ENCODE measurements at places on chromosomes 1 and 21.

DNA sequence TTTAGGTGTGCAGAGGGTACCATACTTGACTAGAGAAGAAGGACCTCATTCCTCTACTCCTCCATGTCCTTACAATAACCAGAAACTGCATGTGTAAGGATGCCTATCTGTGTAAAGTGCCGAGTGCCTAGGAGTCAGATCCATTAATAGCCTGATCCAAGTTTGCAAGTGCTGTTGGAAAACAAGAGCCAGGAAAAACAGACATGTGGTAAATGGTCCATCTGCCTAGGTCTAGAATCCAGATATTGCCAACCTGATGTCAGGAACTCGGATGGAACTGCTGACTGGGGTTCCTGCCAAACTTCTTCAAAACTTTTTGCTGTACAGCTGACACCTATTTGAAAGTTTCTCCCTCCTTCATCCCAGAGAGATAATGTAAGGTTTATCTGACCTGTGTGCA is 239.4 kb upstream of the CAMK1G start:
- no peak for DNase-seq

GRCh38 chr1:10050611-10051010 is 17.9 kb downstream of the UBE4B start:
- DNase-seq: no peak

GRCh38 chr1:21576031-21576797 is 67.0 kb downstream of the ALPL start:
- DNase-seq: no peak

- no peak for DNase-seq
Observed at GRCh38 chr1:230864441-230864840, 3.9 kb downstream of the C1orf198 start.

DNA sequence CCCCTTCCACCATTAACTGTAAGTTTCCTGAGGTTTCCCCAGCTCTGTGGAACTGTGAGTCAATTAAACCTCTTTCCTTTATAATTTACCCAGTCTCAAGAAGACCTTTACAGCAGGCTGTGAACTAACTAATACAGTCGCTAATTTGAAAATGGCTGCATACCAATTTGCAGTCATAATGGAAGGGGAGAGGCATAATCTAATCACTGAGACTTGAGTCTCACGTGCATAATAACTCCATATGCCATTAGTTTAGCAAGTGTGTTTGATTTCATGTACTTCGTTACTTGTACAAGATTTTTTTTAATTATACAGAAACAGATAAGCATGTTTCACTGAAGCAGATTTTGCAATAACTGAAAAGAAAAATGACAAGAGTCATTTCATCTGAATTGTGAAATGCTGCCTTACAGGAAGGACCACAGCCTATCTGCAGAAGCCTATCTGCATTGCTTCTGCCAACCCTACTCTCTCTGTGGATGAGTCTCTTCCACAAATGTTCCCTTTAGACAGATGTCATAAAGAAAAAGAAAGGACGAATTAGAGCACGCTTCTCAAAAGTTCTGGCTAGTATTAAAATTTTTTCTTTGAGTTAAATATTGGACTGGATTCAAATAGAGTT is 99.1 kb downstream of the PTGER3 start:
- no peak for DNase-seq

GRCh38 chr21:20739421-20739820 is 258.8 kb upstream of the NCAM2 start:
- DNase-seq: no peak

DNA sequence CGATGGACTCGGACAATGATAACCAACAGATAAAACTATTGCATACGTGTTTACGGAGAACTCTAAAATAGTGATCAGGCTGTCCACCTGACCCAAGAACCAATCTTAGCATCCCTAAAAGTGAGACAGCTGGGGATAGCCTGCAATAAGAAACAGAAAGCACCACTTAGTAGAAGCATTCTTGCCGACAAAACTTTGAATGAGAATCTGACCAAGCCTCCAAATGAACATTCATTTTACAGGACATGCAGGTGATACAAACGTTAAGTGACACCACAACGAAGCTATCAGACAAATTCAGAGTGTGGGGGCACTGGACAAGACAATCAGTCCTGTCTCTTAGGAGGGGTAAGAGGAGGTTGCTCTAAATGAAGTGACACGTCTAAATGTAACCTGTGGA is 1.2 kb downstream of the PSMG1 start:
- DNase-seq: no peak

DNA sequence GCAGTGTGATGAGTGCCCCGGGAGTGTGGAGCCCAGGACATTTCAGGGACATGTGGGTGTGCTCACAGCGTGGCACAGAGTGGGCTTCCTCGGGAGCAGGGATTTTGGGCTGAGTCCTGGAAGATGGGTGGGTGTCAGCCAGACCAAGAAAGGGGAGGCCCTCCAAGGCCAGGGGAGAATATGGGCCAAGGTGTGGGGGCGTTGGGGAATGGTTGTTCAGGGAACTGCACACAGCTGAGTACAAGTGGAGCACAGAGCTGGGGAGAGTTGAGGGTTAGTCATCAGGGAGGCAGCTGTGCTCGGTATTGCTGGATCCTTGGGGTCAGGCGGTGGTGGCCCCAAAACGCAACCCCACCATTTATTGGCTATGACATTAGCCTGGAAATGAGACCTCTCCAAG is 5.5 kb downstream of the POGK start:
- DNase-seq: no peak

GRCh38 chr1:154533952-154534844 is 24.3 kb downstream of the UBE2Q1 start:
- no peak for DNase-seq

GRCh38 chr1:32332290-32333079 is 3.5 kb downstream of the MARCKSL1 start:
- no peak for DNase-seq

- DNase-seq: no peak
Observed at GRCh38 chr1:31797216-31797615, 18.6 kb downstream of the SPOCD1 start.

GRCh38 chr1:41003127-41003639 is 18.3 kb downstream of the SLFNL1 start:
- no peak for DNase-seq

GRCh38 chr1:153032677-153033308 is 1.8 kb downstream of the SPRR1B start:
- DNase-seq: no peak

DNA sequence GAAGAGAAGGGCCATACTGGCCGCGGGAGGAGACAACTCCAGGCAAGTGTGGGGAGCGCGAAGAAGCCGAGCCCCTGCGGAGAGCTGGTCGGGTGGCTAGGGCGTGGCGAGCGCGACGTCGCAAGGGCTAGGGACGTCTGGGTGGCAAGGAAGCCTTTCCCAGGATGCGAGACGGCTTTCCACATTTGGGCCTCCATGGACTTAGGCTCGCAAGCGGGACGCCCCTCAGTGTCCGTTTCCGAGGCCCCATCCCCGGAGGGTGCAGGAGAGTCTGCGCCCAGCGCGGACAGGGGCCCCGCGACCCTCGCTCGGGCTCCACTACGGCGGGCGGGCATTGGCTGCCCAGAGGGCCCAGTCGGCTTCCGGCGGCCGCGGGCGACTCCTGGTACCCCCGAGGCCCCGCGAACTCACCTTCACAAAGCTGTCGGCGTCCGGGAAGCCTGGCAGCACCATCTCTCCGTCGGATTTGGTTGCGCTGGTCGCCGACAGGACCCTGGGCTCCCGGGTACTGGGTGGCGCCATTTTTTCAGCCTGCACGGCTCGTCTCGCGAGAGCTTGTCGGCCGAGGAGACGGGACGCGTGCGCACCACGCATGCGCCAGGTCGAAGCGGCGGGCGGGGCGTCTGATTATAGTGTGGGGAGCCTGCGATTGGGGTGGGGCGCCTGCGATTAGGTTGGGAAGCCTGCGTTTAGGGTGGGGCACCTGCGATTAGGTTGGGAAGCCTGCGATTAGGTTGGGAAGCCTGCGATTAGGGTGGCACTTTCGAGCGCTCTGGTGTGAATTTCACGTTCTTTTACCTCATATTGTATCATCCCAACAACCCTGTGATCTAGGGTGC is at the start of gene EXOSC10:
Gene EXOSC10, minus strand, starts transcription at position 560 of the 839 bp plus-strand sequence. Its CDS starts 38 bp downstream, at position 522.
- DNase-seq: peak; percentile 96

GRCh38 chr1:87141556-87141955 is 187.1 kb upstream of the LMO4 start:
- DNase-seq: no peak

GRCh38 chr1:65505547-65506300 is 85.3 kb downstream of the LEPR start:
- DNase-seq: no peak

DNA sequence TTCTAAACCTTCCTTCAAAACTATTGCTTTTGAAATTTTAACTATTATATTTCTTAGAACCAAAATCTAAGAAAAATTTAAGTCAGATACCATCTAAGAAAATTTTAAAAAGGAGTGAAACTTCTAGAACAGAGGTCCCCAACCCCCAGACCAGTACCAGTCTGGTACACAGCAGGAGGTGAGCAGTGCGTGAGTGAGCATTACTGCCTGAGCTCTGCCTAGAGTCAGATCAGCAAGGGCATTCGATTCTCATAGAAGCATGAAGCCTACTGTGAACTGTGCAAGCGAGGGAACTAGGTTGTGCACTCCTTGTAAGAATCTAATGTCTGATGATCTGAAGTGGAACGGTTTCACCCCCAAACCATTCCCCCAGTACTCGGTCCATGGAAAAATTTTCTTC is 106.7 kb downstream of the VAV3 start:
- no peak for DNase-seq

DNA sequence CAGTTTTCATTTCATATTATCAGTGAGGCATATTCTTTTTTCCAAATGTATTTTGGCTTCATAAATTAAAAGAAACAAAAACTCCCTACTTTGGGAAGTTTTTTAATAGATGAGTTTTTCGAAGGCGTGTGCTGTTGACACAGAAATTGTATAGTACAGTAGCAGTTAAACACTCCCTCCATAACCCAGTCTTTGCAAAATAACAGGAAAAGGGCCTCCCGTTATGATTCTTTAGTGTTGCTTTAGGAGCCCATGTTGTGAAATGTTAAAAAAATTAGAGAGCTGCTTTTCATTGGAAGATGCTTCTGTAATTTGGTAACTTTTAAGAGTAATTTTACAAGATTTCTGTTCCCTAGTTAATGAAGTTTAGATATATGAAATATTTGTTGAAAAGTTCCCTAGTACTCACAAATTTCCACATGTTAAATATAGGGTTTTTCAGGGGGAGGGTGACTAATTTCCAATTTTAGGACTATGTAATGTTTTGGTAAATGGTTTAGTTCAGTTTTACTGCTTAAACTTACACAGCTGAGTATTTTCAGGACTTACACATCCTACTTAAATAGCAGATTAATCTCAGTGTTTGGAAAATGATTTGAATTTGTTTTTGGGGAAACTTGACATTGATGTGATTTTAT is 2.0 kb downstream of the CAMSAP2 start:
- no peak for DNase-seq

- DNase-seq: no peak
Observed at GRCh38 chr1:38898653-38899230, 17.4 kb upstream of the GJA9 start.

DNA sequence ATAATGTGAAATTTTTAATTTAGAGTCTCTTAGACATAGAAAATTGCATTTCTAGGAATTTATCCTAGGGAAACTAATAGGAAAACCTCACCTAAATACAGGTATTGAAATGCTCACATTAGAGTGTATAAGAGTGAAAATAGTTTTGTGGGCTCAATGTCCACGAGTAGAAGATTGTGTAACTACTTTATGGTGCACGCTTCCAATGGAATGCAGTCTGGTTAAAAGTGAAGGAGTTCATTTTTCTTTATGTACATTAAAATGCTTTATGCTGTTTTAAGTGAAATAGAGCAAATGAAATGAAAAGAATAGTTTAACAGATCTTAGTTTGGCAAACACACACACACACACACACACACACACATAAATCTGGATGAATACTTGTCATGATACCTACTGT is 278.2 kb downstream of the USP25 start:
- no peak for DNase-seq

- no peak for DNase-seq
Observed at GRCh38 chr1:243432136-243432535, 176.3 kb downstream of the SDCCAG8 start.

DNA sequence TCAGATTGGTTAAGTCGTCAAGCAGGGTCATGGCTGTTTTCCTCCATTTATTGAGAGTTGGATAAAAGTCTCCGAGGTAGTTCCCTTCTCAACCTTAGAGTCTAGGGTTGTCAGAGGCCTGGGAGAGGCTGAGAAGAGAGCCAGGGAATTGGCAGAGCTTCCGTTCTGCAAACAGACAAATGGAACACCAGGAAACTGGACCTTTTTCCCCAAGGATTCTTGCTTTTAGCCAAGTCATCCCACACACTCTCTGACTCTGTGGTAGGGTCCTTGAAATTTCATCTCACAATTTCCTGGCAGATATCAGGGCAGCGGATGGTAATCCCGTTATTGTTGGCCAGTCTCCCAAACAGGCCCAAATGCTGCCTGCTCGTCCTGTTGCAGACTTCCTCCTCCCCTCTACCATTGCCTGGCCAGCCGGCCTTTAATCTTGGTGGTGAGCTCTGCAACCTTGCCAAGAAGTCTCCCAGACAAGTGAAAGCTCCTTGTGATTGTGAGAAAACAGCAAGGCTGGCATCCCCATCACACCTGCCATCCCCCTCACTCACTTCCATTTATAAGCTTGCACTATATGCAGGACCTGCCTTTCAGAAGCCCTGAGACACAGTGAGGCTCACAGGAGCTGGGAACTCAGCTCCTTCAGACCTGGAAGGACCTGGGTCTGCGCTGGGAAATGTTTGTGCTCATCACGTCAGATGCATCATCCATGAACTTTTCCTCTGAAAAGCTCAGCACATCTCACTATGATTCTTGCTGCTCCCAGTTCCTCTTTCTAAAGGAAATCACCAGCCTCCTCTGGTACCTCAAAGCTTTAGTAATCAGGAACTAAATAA is 13.7 kb upstream of the SRP9 start:
- no peak for DNase-seq

DNA sequence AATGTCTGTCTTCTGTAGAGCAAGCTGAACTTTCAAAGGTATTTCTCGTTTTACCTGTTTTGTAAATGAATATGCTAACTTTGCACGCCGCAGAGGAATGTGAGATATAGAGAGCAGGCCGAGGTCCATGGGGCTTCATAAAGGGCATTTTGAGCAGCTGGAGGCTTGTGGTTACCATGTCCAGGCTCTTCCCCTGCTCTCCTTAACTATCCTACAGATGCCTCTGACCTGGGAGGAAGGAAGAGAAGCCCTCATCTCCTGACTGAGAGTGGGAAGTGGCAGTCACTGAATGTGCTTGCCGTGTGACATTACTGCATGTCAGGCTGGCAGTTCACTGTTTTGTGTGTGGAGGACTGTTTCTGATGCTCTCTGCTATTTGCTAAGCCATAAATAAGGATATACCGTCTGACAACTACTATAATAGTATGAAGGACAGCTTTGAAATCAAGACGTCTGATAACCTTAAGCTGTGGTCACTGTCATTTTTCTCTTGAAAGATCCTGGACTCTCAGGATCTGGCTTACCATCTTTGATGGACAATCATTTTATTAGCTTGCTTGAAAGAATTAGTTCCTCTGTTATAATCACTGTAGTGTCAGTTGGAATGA is 92.2 kb downstream of the DYRK1A start:
- no peak for DNase-seq

DNA sequence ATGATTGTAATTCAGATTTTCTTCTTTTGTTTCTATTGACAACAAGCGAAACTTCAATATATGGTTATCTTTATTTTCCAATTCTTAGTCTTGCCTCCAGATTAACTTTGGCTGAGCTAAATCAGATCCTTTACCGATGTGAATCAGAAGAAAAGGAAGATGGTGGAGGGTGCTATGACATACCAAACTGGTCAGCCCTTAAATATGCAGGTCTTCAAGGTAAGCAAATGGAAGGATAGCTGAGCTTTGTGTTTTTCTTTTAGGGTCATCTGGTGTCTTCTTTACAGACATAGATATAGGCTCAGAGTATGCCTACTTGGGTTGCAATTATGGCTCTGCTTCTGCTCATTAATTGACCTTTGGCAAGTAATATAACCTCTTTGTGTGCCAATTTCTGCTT is 37.7 kb downstream of the AGL start:
- no peak for DNase-seq

Data from CD4-positive, alpha-beta T cell treated with Interleukin-6 for 4 hours (primary cell).